Motor neuron (in vitro differentiated cells): ENCODE measurements at places on chromosomes 5 and 9. TPM values are rescaled to one million over a fixed set of nuclear protein-coding genes. Genes with fewer than 3 reads are reported as not detected.

Gene CEMIP2
- 112 and 119 TPM in 2 replicates for total RNA-seq

Gene GZMA
- total RNA-seq, result not detected in 2 replicates

Gene PCDHB15
- 3.1 and 4.0 TPM in 2 replicates for total RNA-seq

Gene FOXE1
- 0.05 and 0.25 TPM in 2 replicates for total RNA-seq

Gene TMEM215
- not detected in 2 replicates for total RNA-seq

DNA sequence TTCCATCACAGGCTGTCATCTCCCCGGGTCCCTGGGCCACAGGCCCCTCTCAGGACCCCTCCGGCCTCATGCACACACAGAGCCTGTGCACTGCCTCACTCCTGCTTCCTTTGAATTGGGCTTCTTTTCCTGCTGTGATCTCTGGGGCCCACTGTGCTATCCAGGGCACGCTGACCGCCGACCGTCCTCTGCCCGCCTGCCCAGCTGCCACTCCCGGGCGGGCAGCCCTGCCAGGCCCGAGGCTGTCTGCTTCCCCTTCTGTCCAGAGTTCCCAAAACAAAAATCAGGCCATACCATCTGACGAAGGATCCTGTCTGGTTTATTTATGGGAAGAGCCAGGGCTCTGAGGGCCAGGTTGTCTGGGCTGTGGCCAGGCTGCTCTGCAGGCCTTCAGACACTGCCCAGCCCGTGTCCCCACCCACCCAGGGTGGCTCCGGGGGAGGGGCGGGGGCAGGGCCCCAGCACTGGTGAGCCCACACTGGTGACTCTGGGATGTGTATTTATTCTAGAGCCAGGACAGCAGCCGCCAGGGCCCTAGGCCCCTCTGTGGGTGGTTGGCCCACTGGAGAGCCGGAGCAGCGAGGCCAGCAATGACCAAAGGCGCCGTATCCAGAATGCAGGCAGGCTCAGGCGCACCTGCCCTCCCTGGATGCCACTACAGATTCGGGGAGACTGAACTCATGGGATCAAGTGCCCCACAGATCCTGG, 57.0 kb downstream of the ADAMTS2 start:
- no peak for ATAC-seq

DNA sequence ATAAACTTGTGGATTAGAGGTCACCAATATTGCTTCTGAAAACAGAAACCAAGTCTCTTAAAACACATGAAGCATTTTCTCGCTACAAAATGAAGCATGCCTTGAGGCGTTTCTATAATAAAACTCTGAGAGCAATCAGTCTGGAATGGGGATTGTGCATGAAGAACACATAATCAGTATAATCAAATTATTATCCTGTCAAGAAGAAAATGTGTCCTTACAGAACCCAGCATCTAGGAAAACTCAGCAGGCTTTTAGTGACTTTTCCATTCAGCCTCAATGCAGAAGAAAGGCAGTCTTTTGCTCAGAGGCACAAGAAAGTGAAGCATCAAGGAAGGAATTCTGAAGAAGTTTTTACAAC, 121.9 kb downstream of the CDH18 start:
- no peak for ATAC-seq

- no peak for ATAC-seq
Measured at GRCh38 chr5:112529525-112529924, 110.4 kb upstream of the EPB41L4A start.

GRCh38 chr9:31023847-31024246, 1360.6 kb upstream of the ACO1 start:
- ATAC-seq, result peak; percentile 95

- ATAC-seq, result no peak
Measured at GRCh38 chr5:180166176-180166575, 42.8 kb downstream of the RASGEF1C start.

- no peak for ATAC-seq
Measured at GRCh38 chr5:4479426-4479825, 660.7 kb upstream of the ADAMTS16 start.

DNA sequence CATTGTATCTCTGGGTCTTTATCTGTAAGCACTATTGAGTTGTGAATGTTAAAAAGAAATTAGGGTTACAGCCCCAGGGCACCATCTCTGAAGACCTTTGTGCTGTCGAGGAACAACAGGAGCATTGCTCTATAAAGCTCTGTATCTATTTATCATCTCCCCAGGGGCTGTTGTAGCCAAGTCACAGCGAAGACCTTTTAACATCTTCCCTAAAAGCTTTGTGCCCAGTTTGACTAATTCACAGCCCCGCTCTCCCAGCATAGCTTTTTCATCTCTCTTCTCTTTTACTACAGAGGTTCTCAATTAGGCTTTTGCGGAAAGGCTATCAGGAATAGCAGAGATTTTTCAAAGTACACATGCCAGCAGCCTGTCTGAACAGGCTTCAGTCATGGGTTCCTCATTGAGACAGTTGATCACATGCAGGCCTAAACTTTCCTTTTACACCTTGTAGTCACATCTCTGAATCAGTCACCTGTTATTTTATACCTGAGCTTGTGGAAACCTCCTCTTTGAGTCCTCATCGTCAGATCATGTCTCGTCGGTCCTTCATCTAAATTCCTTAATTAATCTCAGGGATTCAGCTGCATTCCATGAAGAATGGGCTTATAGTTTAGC, 140.5 kb downstream of the NPR3 start:
- ATAC-seq, result no peak

DNA sequence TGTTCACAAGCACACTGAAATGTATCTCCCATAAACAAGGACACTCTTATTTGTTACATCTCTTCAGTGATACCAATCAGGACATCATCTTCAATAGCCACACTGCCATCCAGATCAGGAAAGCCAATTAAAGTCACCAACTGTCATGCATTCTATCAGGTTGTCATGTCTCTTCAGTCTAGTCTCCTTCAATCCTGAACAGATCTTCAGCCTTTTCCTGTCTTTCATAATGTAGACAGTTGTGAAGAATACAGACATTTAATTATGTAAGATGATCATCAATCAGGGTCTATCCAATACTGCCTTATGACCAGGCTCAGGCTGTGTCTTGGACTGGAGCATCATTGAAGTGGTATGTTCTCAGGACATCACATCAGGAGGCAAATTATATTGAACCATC, 419.8 kb upstream of the SMC2 start:
- ATAC-seq, result no peak

DNA sequence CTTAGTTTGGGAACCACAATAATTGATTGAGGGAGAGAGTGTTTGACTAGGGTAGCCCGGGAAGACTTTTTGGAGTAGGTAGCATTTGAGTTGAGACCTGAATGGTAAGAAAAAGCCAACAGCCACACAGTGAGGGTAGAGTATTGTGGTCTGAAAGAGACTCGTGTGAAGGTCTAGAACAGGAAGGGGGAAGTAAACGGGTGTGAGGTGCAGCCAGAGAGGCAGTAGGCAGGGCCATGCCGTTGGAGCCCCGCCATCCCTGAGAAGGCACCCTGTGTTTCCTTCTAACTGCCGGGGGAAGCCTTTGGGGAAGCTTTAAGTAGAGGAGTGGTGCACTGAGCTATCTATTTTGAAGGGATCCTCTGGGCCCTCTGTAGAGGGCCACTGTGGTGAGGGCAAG, 3.5 kb upstream of the F2RL2 start:
- ATAC-seq, result no peak

DNA sequence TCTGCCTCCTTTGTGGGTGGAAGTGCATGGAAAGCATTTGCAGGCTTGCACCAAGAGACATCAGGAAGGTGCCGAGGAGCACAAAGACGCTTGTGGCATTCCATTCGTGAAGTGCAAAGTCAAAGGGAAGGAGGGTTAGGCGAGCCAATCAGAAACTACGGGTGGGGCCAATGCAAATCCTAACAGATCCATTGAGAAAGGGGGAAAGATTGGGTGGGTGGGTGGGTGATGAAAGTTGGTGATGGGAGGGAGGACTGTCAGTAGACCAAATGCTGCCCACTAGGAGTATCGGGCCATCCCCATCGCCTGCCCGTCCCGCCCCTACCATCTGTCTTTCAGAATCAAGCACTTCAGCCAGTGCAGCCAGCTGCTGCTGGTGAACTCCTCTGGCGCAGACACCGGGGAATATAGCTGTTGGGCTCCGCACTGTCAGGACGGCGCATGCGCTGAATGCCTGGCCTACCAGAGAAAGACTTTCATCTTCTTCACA, 17.1 kb upstream of the ANXA6 start:
- ATAC-seq, result no peak

DNA sequence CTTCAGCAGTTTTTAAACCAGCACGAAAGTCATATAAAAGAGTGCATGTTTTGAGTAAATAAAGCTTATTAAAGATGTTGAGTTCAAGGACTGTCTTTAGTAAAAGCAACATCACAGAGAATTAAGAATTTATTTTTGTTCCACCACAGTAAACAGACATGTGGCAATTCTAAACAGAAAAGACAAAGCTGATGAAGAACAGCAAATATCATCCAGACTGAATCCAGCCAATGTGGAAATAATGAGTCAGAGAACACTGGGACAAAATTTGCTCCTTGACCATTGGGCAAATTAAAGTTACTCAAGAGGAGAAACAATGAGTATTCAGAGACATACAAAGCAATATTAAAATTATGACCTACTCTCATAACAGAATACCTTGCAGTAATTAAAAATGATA, 28.8 kb downstream of the OR2K2 start:
- ATAC-seq, result no peak

DNA sequence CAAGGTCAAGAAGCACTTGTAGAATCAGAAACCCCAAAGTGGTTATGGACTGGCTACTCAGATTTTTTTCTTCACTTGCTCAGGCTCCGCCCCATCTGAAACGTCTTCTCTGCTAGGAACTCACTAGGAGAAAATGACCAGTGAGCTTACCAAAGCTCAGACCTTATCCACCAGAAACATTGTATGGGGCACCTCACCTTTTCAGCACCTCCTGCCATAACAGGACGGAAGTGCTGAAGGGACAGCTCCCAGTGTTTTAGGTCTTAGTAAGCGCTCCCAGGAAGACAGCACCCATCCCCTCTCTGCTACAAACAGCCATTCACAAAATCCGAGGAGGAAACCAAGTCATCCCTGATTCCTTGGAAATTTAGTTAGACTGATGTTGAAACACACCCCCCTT, 1.2 kb upstream of the GABRA1 start:
- no peak for ATAC-seq

- ATAC-seq, result no peak
Measured at GRCh38 chr5:126351153-126351552, 72.1 kb upstream of the GRAMD2B start.

GRCh38 chr5:78367318-78367991, 7.0 kb downstream of the SCAMP1 start:
- ATAC-seq, result no peak

- peak; percentile 82 for ATAC-seq
Measured at GRCh38 chr5:176700239-176700847, 53.1 kb downstream of the TSPAN17 start.

DNA sequence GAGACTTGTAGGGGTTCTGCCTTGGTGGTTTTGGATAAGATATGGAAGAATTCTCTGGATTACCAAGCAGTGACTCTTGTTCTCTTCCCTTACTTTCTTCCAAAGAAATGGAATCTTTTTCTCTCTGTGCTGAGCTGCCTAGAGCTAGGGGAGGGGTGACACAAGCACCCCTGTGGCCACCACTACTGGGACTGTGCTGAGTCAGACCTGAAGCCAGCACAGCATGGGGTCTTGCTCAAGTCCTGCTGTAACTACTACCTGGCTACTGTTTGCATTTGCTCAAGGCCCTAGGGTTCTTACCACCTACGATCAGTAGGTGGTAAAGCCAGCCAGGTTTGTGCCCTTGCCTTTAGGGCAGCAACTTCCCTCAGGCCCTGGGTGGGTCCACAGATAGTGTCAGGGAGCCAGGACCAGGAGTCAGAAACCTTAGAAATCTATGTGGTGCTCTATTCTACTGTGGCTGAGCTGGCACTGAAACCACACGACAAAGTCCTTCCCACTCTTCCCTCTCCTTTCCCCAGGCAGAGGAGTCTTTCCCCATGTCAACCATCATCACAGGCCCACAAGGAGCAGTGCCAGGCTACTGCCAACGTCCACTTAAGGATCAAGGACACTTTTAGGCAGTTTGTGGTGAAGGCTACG, 53.8 kb downstream of the SREK1 start:
- ATAC-seq, result no peak

- peak; percentile 22 for ATAC-seq
Measured at GRCh38 chr5:180083529-180084060, 12.0 kb upstream of the RNF130 start.

DNA sequence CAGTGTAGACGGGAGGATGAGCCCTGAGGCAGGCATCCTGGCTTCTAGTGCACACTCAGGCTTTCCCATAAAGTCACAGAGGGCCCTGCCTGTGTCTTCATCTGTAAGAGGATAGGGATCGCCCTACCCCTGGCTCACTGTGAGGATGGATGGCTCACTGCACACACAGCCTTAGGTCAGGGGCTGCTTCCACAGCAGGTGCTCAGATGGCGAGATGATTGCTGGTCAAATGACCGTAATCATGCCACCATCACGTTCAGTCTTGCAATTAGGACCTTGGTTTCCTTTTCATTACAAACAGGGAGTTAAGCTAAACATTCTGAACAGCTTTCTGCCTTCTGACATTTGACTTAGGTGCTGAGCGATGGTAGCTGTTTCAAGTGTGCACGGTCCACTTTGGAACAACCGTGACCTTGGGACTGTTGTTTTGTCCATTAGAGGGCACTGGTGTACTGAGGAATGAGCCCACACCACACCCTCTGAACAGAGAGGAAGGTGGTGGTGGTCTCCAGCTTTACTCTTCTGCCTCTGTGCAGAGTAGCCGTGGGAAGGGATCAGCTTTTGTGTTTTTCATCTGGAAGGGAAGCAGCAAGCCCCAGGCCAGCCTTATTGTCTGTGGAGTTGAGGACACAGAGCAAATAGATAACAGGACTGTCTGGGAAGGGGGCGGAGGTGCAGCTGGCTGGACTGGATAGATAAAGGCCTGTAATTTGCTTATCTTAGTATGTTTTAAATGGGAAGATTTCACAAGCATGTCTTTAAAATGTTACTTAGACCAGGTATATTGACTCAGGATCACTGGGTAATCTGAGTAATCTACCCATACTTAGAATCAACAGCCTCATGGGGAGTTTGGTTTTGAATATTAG, 183.1 kb downstream of the TRIO start:
- ATAC-seq, result peak; percentile 26

- ATAC-seq, result no peak
Measured at GRCh38 chr5:74341221-74341620, 299.3 kb downstream of the ENC1 start.

DNA sequence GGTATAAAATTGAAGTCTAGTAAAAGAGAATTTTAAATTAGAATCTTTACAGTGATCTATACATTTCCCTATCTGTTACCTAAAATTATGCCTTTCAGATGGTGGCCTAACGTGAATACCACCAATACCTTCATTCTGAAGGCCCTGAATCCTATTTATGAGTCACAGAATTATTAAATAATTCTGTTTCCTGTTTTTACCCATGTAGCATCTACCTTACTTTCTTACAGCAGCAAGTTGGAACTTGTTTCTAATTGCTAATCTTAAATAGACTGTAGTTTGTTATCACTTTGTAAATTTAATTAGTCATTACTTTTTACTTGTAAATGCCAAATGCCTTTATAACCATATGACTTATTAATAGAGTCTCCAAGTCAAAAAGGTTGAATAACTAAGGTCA, 135.0 kb downstream of the PDE4D start:
- no peak for ATAC-seq

DNA sequence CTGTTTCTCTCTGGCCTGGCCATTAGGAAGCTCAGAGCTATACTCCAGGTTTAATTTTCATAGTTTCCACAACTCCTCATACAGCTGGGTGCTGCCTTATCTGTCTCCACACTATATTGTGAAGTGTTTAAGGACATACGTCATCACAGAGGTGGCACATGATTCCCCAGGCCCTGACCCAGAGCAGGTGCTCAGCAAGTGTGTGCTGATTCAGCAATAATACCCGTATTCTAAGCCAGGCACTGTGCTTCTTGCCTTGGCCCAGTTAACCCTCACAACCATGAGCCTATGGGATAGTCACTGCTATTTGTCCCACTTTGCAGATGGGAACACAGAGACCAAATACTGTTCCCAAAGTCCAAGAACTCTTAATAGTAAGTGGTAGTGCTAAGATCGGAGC, 93.5 kb upstream of the SMIM23 start:
- no peak for ATAC-seq
